ENCODE measurements at places on chromosomes 5 and 9.

DNA sequence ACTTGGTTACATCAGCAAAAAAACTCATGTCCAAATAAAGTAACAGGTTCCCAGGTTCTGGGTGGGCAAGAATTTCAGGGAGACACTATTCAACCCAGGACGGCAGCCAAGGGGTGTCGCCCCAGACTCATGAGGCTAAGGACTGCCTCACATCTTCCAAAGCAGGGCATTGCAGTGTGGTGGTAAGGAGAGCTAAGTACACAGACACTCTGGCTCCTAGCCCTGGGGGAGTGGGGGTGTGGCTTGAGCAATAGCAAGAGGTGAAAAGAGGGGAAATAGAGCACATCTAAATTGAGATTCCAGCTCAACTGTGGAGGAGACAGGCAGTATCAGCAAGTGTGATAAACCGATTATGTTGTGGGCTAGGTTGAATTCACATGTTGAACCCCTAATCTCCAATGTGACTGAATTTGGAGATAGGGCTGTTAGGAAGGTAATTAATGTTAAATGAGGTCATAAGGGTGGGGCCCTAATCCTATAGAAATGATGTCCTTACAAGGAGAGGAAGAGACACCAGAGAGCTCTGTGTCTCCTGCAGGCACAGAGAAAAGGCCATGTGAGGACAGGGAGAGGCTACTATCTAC is 49.9 kb upstream of the MARCHF11 start:
- DNase-seq, result no peak

DNA sequence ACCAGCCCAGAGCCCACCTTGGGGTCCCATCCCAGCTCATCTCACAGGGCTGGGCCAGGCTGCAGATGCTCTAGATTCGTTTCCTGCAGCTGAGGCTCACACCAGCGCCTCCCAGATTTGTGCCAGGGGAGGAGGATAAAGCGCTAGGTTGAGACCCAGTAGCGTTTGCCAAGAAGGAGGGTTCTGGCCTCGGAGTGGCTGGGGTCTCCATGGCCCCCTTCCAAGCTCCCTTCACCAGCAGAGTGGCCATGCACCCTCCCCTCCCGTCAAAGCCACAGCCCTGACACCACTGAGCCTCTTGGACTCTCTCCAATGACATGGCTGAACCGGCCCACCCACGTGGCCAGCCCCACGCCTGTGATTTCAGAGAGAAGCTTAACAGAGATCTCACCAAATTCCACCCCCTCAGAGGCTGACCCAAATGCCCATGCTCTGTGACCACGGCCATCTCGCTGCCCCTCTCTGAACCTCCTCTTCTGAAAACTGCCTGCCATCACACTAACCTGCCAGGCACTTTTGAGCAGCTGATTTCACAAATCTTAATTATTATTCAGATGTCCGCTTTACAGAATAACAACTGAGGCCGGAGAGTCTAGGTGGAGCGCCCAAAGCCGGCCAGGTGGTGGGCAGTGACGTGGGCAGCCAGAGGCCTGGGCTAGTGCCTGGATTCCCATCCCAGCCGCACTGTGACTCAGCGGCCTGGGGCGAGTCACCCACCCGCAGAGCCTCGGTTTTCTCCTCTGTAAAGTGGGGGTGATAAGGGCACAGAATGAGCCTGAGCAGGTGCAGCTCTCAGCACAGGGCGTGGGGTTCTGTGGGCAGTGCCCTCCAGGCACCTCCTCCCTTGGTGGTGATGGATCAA is 155.7 kb downstream of the C9orf50 start:
- no peak for DNase-seq

- no peak for DNase-seq
These were observed 17.9 kb upstream of the RICTOR start for GRCh38 chr5:39091940-39092580.

- DNase-seq, result no peak
These were observed 54.9 kb downstream of the ADGRV1 start for GRCh38 chr5:90613459-90613858.

DNA sequence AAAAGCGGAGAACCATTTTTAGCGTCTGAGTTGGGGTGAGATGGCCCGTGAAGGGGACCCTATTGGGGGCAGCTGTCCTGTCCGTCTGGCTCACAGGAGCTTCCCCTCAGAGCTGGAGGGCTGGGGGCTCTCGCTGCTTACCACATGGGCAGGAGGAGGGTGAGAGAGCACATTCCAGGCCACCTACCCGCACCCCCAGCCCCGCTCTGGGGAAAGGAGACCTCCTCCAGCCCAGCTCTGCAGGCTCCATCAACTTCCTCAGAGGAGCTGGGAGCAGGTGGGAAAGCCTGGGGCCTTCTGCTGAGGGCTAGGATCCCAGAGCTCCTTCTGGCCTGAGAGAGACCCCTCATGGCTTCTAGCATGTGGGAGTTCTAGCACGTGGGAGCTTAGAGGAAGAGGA is 27.1 kb upstream of the SPTLC1 start:
- no peak for DNase-seq

DNA sequence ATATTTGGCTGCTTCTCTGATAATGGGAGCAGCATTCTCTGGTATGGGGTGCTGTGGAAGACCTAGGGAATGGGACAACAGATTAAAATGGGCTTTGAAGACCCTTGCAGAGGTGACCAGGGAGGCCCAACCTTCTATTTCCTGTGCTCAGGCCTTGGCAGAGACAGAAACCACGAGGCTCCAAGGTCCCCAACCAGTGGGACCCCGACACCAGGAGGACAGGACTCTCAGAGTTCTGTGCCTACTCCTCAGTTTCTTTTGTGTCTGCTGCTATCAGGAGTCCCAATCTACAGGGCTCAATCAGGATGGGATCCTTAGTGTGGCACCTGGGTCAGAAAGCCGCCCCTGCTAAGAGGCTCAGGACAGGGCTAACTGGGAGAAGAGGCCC is 29.3 kb downstream of the CSF2 start:
- DNase-seq, result no peak

DNA sequence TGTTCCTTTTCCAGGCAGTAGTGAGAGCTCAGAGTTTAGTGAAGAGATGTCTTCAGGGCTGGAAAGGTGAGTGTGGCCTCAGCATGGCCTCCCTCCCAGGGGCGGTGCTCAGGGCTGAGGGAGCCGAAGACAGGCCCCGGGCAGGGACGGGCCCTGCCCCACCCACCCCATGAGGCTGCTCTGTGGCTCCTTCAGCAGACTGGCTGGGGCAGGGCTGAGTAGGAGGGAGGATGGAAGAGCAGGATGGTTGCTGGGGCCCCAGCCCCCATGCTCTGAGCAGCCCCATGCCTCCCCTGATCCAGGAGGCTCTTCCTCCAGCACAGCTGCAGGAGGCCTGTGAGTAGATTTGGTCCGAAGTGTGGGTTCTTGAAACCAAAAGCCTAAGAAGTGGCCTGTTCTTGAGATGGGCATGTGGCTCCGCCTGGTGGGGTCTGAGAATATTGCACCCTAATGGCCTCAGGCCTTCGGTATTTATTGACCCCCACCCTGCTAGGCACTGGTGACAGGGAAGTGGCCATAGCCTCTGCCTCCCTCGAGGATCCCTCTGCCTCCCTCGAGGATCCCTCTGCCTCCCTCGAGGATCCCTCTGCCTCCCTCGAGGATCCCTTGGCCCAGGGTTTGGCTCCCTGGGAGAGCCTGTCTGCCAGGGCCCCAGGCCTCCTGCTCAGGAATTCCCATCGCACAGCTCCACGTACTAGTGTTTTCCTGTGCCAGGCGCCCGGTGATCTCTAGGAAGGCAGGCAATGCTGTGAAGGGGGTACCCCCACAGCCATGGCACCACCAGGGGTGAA is 65.4 kb upstream of the GARNL3 start:
- DNase-seq, result peak; percentile 76

- DNase-seq, result no peak
These were observed 90.9 kb downstream of the EQTN start for GRCh38 chr9:27206041-27206440.

DNA sequence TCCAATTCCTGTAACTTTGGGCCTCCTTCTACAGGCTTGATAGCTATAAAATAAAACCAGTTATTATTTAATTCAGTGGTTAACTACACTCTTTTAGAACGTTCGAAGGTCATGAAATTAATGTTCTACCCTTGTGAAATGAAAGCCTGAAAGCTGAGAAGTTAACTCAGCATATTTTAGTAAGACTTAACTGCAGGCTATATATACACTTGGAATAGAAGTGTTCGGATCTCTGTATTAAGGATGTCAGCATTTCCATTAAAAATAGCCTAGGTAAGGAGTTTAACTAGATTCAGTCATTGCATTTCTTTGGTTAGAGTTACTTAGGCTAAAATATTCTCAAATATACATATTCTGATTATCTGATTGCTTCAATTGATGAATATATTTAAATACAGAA is 229.2 kb downstream of the MRPS30 start:
- no peak for DNase-seq

DNA sequence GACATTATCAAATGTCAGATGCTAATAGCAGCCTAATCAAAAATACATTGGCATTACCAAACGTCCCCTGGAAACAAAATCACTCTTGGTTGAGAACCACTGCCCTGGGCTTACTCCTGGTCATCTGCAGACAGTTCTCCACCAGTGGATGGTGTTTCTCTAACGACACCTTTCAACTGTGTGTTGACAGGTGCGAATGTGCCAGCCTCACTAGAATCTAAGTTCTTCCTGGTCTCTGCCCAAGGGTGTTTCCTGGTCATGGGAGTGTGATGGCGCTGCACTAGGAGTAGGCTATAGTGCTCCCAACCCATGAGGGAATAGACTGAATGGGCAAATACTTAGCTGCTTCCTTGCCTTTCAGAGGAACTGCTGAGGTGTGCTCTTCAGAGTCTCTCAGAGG is 105.9 kb downstream of the MRPS27 start:
- no peak for DNase-seq

GRCh38 chr5:151589878-151590570 is 1.1 kb downstream of the FAT2 start:
- no peak for DNase-seq

GRCh38 chr5:9720361-9720760 is 90.2 kb upstream of the TAS2R1 start:
- no peak for DNase-seq

GRCh38 chr5:115271295-115272050 is 8.8 kb upstream of the PGGT1B start:
- DNase-seq, result no peak

- DNase-seq, result no peak
These were observed 2.9 kb downstream of the NSMF start for GRCh38 chr9:137456061-137456863.

DNA sequence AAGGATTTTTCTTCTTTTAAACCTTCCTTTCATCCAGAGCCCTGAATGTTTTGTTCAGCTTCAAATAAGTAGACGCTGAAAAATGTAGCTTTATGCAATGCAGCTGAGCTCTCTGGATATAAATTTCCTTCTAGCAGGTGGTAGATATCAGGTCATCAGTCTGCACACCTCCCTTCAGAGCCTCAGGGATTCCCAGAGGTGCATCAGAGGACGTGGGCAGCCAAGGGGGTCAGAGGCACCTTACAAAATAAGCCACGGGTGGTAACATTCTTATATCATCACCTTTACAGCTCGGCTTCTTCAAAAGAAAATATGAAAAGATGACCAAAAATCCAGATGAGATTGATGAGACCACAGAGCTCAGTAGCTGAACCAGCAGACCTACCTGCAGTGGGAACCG is 19.3 kb downstream of the MOCS2 start:
- DNase-seq, result no peak

DNA sequence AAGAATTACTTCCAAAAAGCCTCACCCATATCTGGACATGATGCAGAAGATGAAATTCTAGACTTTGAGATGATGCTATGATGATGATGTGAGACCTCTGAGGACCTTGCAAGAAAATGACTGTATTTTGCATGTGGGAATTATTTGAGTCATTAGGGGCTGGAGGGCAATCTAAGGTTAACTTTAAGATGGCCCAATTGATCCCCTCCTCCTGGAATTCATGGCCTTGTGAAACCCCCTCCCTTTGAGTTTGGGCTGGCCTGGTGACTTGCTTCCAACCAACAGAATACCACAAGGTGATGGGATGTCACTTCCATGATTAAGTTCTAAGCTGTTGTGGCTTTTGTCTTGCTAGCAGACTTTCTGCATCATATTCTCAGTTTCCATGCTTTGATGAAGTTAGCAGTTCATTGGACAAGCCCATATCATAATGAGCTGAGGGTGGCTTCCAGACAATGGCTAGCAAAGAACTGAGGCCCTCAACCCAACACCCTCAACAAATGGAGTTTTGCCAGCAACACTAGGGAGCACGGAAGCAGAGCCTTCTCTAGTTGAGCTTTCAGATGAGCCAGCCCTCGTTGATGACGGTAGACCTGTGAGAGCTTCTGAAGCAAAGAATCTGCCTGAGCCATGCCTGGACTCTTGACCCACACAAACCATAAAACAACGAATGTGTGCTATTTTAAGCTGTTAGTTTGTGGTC is 7.4 kb upstream of the AMACR start:
- no peak for DNase-seq

DNA sequence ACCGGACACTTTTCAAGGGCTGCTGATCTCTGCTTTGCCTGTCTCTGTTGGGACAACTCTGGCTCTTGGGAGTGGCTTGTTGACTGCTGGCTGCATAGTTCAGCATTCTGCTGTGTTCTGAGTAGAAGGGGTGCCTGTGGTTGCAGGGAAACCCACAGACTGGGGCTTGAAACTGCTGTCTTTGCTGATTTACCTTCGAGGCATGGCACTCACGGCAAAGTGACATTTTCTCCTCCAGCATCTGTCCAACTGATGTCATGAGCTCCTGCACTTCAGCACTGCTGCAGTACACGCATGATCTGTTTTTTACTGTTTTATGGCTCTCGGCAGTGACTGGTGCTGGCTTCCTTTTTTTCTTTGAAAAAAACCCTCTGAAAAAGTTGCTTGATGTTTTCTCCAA is 69.2 kb downstream of the SPATA31D1 start:
- no peak for DNase-seq
